Lung (tissue), 17 donors: ENCODE measurements at places on chromosomes 3 and 15. TPM values are rescaled to one million over a fixed set of nuclear protein-coding genes. Genes with fewer than 3 reads are reported as not detected.

- H3K27me3 ChIP-seq: no peaks in the 10 kb centered on the region
- no peak overlapping the region for H3K27ac ChIP-seq
- H3K4me3 ChIP-seq: no peak overlapping the region
These were observed 13.0 kb downstream of the MRPL46 start for GRCh38 chr15:88454236-88454635.

DNA sequence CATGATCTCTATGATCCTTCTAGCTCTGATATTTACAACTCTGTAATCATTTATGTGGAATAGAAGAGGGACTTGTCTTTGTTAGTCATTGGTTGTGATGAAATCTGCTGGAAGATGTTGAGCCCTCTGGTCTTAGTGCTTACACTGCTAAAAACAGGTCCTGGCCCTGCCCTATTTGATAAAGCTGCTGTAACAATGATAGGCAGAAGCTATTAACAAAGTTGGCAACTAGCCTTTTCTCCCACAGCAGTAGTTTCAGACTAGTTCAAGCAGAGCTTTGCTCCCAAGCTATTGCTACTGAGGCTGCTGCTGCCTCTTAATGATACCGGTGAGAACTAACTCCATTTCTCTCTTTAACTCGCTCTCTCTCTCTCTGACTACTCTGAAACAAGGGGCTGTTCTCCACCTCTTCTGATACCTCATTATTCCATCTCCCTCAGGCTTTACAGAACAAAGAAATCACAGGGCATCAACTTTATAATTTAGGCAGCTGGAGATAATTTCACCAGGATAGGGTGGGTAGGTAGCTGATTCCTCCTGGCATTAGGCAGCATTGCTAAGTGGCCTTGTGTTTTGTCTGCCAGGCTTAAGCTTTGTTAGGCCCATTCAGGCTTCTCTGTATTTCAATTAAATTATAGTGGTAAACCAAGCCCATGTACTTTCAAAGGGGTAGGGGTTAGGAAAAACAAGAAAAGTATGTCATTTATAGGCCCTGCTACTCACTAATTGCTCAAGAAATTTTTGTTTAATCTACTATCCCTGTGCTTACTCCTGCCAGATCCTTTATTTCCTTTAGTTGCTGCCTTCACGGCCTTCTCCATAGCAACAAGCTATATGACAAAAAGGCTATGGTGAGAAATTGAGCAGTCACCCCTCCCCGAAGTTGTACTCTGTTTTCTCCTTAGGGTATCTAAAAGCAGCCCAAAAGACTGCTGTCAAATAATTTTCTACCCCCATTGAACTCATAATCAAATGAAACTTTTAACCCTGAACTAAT is 139.6 kb downstream of the RBPMS2 start:
- DNase-seq: peak; percentile 52
- no peak overlapping the region for H3K4me3 ChIP-seq
- H3K27me3 ChIP-seq: no peaks in the 10 kb centered on the region
- H3K27ac ChIP-seq: no peak overlapping the region
- H3K4me1 ChIP-seq: peaks cover 6% of the 10 kb centered on the region

DNA sequence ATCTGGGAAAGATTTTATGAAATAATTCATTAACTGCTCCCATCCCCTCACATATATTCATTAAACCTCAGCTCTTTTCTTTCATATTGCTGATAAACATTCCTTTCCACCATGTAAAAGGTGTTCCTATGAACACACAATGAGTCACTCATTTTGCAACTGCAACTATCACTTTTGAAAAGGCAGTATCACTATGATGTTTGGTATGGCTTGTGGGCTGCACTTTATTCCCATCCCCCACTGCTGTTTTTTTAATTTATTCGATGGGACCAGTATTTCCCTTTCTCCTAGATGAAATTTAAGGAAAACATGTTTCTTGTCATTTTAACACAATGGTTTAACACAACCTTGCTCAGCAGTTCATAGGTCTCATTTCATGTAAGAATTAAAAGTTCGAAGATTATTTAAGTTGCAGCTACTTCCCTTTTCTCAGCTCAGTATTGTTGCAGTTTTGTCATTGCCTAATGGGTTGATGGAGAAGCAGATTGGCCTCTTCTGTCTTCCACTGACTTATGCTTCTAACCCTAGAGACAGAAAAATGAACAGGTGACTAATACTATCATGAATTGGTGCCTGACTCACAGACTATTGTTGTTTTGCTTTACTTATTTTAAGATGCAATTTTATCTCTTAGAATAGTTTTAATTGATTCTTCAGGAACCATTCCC is 280.3 kb downstream of the ZPLD1 start:
- no peaks in the 10 kb centered on the region for H3K36me3 ChIP-seq
- no peaks in the 10 kb centered on the region for H3K27me3 ChIP-seq
- H3K27ac ChIP-seq: no peak overlapping the region

- H3K27ac ChIP-seq: peak overlapping the region; percentile 66
- no peaks in the 10 kb centered on the region for H3K27me3 ChIP-seq
These were observed 154.3 kb downstream of the PLCL2 start for GRCh38 chr3:17038900-17039553.

SMCO1 gene
- total RNA-seq: not detected

IGSF10 gene
- 62.9 TPM for total RNA-seq
